ENCODE measurements at places on chromosomes 4 and X.
A peak's percentile ranks its signal among the peaks of the same experiment; 100 is the strongest.

DNA sequence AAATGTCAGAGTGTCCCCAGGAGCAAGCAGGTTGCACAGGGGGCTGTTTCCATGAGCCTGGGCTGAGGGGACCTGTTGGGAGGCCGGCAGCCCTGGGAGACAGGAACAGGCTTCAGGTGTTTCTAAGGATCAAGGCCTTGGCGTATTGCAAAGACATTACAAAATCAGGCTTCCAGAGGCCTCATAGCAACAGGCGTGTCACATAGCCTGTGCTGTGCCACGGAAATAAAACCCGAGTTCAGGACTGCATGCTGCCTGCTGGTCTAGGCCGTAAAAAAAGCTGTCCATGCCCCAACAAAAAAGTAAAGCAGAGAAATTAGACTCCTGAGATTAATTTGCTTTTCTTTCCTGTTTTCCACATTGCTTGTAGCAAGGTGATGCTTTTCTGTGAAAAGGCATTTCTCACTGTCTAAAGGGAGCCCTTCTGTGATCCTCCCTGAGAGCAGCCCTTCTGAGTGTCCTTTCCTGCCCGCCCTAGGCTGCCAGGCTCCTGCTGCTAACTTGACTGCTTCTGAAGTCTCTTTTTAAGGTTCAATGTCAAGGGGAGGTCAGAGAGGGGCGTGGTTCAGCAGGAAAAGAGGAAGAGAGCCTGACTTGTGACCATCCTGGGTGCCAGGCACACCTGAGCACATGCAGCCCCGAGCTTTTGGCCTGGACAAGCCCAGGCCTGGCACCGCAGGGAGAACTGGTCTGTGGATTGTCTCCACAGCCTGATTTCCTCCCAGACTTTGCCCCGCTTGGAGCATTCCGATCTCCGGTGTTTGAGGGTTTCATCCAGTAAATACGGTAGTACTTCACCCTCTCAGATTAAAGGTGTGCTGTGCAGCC lies 21.3 kb downstream of the SHROOM2 start:
- DNase-seq = no peak

GRCh38 chr4:16483540-16483939 lies 257.3 kb upstream of the TAPT1 start:
- DNase-seq = no peak

GRCh38 chrX:104391906-104392305 lies 137.2 kb upstream of the ESX1 start:
- DNase-seq = no peak

DNA sequence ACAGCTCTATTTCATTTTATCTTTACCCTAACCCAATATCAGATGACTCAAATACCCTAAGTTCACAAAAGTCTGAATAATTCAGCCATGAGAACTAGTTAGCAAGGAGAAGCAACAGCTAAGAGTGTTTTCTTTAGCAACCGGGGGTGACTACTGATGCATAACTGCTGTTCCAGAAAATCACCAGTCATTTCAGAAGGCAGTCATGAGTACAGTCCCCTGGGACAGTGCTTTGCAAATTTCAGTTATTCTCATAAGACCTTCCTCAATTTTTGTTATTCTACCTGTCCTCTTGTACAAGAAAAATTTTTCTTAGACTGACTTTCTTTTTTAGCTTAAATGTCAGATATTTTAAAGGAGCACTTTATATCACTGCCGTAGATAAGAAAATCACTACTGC lies 16.4 kb downstream of the BANK1 start:
- DNase-seq = no peak

GRCh38 chr4:76898949-76899645 lies 1.2 kb upstream of the SOWAHB start:
- no peak for DNase-seq

DNA sequence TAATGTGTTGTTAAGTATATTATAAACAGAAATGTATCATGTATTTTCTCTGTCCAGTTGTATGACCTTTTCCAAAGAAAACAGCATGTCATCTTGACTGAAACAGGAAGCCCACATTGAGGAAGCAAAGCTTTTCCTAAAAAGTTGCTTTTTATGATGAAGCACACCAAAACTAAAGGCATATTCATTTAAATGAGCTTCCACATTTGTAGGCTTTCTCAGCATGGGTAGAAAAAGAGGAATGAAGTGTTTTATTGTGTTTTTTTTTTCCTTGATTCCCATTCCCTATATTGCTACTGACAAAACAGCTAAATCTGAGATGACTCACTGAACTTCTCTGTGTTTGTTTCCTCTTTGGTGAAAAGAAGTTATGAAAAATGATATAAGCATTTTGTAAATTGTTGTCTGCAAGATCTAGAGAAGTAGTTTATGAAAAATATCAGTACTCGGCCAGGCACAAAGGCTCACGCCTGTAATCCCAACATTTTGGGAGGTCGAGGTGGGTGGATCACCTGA lies 32.5 kb upstream of the FRAS1 start:
- no peak for DNase-seq

DNA sequence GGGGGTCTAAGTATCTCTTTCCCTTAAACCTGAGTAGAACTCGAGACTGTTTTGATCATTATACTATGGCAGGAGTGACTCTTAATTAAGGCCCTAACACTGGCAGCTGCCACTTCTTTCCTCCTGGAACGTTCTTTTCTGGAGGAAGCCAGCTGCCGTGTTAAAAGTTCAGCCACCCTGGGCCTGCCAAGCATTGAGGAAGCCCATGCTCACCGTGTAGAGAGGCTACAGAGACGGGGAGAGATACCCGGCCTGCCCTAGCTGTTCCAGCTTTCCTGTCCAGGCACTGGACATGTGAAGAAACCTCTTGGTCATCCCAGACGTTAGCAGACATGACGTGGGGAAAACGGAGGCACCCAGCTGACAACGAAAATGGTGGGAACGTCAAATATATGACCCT lies 274.1 kb downstream of the ARHGAP10 start:
- DNase-seq = no peak

DNA sequence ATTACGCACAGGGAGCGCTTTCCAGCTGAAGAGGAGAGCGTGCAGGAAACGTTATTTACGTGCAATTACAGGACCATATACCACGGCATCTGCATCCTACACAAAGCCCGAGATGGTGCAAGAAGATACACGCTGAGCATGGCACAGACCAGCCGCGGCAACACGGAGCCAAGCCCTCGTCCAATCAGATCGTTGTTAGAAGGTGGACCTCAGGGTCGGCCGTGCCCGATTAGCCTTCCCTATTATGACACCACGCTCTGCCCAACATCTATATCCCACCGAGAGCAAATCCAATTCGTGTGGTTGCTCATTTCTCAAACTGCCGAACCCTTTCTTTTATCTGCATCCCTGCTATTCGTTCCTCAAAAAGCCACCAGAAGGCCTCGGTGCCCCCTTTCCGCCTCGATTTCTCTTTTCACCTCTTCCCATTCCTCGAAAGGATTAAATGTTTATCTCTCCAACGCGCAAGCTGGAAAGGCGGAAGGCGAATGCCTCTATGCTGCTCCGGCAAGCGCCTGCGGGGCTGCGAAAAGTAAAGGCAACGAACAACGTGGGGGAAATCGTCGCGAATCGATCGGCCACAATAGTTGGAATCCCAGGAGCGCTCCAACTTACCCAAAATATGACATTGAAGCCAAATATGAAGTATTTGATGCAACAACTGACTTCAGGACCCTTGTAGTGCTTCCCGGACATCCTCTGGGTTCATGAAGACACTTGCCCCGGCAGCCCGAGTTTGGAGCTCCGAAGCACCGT lies 702 bp downstream of the TSPAN5 start:
- DNase-seq = peak; percentile 90
